ENCODE measurements at places on chromosomes 3 and 15.

DNA sequence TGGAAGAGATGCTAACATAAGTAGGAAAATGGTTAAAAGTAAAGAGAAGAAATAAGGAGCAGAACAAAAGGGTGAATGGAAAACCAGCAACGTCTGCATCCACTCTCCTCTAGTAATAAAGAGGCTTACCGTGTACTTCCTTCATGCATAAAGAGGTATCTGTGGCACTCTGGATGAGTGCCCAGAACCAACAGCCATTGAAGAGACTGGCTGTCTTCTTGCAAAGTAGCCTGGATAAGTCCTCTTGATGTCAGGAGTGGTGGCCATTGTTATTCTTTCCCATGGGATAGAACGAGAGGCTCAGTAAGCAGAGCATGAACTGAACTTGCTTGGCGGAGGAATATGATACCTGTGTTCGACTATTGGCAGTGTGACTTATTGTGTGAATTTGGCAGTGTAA is 186.2 kb upstream of the RASGRP1 start:
- DNase-seq, result no peak

DNA sequence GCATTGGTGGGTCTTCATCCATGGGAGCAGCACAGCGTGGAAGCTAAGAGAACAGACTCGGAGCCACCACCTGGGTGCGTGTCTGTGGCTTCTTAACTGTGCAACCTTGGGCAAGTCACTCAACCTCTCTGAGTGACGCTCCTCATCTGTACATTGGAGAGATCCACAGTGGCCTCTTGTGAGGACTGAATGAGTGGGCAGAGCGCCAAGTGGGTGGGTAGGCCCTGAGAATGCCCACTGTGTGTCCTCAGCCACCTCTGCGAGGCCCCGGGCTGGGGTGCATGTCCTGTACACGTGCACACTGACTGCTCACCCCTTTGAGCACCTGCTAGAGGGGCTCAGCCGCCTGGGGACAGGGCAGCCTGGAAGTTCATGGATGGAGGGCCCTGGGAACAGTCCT is 99.6 kb upstream of the PRR23E start:
- DNase-seq, result no peak

DNA sequence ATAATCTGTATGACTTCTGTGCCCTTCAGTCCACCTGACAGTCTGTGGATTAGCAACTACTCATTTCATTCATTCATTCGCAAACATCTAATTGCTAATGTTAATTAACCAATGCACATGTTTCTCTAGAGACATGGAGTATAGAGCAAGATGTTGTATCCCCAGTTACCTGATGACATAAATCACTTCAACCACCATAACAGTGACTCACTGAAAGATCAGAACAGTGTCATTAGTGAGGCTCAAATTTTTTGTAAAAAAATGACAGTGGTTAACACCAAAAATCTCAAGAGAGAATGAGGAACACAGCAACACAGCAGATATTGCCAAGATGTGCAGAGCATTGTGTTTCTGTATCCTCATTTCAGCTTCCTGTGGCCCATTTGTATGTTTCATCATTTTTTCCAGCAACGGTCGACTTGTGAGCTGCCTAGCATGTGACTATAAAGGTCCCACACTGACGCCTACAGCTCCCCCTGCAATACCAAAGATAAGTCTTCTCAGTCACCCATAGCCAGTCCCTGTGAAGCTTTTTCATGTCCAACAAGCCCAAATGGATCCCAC is 3.7 kb upstream of the PLD1 start:
- DNase-seq, result peak; percentile 82

DNA sequence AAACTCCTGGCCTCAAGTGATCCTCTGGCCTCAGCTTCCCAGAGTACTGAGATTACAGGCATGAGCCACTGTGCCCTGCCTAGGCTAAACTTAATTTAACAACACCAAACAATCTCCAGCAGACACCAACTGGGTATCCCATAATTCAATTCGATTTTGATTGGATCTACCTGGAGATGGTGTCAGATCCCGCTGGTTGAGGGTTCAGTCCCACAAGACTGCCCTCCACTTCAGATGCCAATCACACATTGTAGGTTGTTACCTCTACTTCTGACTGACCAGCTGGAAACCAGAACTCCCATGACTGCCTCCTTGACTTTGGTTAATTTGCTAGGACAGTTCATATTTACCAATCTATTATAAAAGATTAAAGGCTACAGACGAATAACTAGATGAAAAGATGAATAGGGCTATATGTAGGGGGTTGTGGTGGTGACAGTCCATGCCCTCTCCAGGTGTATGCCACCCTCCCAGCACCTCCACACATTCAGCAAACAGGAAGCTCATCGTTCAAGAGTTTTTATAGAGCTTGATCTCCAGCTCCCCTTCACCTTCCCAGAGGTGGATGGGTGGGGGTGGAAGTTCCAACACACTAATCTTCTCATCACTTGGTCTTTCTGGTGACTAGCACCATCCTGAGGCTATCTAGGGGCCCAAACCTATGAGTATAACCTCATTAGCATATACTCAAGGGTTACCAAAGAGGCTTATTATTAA is 9.3 kb downstream of the B2M start:
- no peak for DNase-seq

DNA sequence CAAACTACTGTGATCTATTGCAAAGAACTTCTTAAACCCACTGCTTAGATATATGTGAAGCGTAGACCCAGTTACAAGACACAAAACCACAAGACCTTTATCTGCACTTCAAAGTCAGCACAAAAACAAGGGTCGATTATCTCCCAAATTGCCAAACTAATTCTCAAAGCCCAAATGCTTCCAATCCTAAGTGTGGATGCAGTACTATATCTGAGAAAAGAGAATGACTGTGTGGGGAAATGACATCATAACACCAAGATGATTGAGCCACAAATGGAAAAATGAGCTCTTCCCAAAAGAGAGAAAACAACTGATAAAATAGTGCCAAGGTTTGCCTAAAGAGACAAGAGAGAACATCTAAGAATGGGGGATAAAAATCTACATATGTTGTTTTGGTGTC is 86.2 kb downstream of the MEIS2 start:
- peak; percentile 11 for DNase-seq

- DNase-seq, result peak; percentile 66
These were observed 815 bp downstream of the ULK4 start for GRCh38 chr3:41960826-41961750.

DNA sequence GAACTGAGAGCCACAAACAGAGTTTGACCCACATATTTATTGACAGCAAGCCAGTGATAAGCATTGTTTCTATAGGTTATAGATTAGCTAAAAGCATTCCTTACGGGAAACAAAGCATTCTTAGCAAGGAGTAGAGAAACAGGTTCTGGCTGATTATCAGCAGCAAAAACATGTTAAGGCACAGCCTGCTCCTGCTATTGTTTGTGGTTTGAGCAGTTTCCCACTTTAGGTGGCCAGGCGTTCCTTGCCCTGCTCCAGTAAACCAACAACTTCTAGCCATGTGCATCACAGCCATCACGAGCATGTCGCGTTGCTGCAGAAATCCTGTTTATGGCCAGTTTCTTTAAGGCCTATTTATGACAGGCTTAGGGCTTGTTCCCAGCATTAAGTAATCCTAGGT is 44.7 kb upstream of the C2CD4B start:
- no peak for DNase-seq

GRCh38 chr3:175502155-175502554 is 643.0 kb downstream of the NAALADL2 start:
- no peak for DNase-seq

DNA sequence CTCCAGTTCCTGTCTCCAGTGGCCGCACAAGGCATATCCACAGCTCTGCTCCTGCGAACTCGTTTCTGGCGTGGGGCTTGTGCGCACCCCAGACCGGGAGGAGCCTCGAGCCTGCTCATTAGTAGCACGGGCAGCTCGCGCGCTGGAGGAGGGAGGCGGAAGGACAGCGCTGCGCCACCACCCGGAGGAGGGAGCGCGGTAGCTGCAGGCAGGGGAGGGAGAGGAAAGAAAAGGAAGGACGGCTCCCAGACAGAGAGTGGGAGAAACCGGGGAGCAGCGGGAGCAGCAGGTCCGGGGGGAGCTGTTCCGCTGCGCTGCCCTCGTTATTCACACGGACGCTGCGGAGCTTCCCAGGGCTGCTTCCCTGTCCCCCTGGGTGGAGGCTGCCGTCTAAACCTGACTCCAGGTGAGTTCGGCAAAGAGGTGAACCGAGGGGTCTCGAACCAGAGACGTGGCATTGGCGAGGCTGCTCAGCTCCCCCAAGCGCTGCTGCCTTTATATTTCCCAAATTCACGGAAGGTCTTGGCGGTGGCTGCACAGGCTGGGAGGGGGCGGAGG is 121.3 kb upstream of the ZNF717 start:
- peak; percentile 0 for DNase-seq

GRCh38 chr3:39419742-39420315 is 13.3 kb downstream of the RPSA start:
- DNase-seq, result no peak

DNA sequence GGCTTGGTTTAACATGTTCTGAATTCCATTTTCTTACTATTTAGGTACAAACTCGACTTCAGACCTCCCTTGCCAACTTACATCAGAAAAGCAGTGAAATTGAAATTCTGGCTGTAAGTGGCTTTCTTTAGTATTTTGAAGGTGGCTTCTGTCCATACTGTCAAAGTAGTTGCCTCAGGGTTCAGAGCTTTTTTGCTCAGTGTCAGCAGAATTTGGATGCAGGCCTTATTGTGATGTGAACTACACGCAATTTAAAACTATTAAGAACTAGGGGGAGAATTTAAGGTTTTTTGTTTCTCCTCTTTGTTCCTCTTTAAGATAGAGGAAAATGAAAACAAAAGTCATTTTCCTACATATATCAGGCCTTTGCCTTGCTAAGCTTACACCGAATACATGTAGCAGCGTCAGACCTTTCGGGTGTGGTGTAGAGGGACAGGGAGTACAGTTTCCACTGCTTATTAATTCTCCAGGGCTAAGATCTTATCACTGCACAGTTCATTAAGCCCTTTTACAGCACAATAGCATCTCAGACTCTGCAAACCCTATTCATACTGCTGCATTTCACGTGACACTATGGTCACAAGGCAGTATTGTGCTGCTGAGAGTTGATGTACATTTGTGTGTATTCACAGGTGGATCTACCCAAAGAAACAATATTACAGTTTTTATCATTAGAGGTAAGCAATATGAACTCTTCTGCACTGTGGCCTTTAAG is 6.7 kb downstream of the SRP14 start:
- no peak for DNase-seq

GRCh38 chr3:71433631-71434030 is 149.9 kb downstream of the FOXP1 start:
- DNase-seq, result no peak

GRCh38 chr15:36415643-36416042 is 163.8 kb upstream of the CDIN1 start:
- peak; percentile 66 for DNase-seq
